ENCODE measurements at places on chromosomes 3 and 15.
A peak's percentile ranks its signal among the peaks of the same experiment; 100 is the strongest.

DNA sequence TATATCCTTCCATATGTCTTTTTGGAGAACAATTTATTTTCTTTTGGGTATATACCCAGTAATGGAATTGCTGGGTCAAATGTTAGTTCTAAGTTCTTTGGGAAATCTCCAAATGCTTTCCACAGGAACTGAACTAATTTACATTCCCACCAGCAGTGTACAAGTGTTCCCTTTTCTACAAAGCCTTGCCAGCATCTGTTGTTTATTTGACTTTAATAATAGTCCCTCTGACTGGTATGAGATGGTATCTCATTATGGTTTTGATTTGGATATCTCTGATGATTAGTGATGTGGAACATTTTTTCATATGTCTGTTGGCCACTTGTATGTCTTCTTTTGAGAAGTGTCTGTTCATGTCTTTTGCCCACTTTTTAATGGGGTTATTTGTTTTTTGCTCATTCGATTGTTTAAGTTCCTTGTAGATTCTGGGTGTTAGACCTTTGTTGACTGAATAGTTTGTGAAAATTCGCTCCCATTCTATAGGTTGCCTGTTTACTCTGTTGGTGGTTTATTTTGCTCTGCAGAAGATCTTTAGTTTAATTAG is 48.4 kb downstream of the TMEM45A start:
- DNase-seq, result no peak

- DNase-seq, result no peak
Observed at GRCh38 chr15:39414201-39414600, 166.7 kb upstream of the THBS1 start.

- DNase-seq, result no peak
Observed at GRCh38 chr3:128404276-128405068, 62.2 kb downstream of the DNAJB8 start.

DNA sequence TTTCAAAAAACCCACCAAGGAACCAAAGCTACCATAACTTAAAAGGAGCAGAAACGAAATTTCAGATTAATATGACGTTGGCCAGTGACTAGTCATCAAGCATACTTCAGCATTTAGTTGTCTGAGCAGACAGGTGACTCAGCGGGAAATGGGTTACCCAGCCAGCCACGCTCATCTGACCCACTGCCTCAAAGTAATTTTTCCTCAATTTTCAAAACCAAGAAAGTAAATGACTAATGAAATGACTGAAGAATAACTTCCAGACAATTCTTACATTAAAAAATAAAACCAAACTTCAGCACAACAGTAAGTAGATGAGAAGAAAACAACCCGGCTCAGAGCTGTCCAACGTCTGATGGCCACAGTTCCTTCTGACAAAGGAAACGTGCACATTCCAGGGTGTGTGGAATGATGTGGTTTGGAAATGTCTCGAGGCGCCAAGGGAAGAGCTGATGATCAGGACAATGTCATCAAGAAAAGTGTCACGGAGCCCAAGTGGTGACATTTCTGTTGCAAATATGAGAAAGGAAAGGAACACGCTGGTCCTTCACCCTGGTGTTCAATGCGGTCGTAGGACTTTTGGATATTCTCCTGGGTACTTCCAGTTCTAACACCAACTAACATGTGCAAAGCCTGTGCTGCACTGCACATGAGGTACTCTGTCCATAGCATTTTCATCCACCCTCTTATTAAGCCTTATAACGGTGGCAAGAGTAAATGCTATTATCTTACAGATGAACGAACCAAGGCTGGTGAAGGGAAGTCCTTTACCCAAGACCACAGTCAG is 79.1 kb downstream of the FOXP1 start:
- peak; percentile 60 for DNase-seq

DNA sequence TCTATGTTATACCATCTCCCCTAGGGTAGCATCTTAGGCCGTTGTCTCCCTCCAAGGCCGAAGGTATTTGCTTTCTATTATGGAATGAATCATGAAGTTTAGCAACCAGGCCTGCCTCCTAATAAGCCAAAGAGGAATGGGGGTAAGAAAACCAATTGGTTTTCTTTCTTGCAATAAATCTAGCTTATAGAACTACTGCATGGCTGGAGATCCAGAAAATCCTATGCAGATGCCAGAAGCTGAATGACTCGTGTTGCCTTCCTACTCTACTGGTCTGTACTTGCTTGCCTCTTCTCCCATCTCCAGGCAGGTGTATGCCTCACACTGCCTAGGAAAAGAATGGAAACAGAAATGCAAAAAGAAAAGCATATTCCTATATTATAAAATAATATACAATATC is 31.1 kb upstream of the IL16 start:
- no peak for DNase-seq

DNA sequence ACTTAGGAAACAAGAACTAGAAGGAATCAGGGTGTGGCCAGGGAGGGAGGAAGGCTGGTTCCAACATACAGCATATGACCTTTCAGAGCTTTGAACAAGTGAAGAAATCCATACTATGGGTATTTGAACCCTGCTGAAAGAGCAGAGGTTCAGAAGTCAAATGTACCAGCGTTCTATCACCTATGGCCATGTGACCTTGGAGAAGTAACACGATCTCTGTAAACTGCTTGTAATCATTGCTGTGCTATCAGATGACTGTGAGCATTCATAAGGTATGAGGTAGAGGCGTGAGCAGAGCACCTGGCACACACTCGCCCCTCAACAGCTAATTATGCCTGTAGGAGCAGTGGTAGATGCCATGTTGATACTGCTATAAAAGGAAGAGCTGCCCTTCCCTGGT is 55.2 kb downstream of the KLHL6 start:
- DNase-seq, result no peak

DNA sequence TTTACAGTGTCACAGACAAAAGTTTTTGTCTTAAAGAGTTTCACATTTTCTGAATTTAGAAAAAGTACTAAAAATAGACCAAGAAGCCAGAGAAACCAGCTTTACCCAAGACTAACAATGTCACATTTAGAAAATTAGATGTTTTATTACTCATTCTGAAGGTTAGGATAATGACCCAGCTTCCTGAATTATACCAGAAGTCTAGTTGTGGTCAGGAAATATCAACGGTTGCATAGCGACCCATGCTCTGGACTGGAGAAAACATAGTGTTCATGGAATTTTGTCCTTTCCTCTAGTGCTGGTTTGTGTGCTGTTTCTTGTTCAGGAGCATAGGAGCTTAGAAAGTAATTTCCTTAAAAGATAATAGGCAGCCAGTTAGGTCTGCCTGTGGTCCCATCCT is 59.0 kb downstream of the DPPA2 start:
- no peak for DNase-seq

- DNase-seq, result no peak
Observed at GRCh38 chr3:144583871-144584270, 612.2 kb downstream of the DIPK2A start.

- no peak for DNase-seq
Observed at GRCh38 chr15:33526532-33526931, 215.8 kb downstream of the RYR3 start.

DNA sequence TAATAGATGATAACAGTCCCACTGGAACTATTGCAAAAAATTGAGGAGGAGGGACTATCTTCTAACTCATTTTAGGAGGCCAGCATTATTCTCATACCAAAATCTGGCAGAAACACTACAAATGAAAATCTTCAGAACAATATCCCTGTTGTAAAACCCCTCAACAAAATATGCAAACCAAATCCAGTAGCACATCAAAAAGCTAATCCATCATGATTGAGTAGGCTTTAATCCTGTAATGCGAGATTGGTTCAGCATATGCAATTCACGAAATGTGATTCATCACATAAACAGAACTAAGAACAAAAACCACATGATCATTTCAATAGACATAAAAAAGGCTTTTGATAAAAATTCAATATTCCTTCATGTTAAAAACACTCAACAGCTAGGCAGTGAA is 23.9 kb upstream of the PLSCR2 start:
- DNase-seq, result no peak

DNA sequence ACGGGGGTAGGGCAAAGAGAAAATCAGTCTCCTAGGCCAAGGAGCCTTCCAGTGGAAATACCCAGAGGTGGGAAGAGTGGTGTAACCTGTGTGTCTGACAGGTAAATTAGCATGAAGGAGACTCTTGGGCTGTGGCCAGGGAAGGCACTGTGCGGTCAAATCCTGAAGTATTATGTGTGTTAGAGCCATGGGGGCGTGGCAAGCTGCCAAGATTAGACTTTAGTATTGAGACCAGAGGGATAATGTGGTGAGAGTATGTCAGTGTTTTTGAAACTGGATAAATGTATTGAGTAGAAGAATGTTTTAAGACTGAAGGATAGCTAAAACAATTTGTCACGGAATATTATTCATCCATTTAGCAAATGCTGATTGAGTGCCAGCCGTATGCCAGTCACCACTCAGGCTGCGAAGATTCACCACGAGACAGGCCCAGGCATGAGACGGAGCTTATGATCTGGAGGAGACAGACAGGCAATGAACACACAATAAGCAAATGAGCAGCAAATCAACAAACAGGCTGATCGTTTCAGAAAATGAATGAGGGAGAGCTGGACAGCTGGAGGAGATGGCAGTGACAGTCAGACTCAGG is 445.9 kb downstream of the MCTP2 start:
- DNase-seq, result no peak

DNA sequence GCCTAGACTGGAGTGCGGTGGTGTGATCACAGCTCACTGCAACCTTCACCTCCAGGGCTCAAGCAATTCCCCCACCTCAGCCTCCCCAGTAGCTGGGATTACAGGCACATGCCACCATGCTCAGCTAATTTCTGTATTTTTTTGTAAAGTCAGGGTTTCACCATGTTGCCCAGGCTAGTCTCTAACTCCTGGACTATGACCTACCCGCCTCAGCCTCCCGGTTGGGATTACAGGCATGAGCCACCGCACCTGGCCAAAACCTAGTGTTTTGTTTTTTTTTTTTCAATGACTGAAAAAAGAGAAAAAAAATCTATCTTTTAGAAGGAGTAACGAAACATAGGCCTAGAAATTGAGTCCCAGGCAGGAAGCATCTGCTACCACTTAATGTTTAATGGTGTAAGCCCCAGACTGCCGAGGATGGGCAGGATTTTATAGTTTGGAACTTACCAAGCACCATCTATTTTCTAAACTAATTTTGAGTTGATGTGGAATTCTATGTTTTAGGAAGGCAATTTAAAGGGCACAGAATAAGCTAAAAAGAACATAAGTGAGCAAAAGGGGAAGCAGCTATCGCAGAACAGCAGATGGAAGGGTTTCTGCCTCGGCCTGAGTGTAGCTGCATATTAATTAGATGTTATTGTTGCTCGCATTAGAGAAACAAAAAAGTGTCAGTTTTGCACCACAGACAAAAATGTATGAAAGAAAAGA is 24.2 kb upstream of the CA12 start:
- DNase-seq, result no peak

DNA sequence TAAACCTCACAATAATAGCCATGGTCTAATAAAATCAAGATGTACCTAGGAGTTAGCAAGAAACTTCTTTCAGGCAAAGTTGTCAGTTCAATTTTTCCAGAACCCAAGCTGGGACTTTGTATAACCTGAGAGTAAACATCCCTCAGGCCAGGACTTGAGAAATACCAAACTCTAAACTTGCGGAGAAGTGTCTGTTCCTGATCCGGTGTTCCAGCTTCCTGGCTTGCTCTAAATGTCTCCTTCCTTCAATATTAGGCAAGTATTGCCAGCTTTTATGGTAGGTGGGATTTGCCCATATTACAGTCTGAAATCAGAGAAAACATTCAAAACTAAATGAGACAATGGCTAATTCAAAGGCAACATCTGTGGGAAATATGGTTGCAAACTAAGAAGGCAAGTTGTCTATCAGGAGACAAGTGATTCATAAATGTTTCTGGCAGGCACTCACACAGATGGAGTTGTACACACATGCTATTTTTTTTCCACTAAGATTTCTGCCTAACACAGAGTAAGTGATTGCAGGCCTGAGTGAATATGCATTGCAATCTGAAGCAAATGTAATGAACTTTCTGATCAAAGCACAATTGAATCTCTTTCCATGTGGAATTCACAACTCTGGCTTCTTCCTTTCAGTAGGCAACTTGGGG is 88.3 kb upstream of the COL8A1 start:
- no peak for DNase-seq

GRCh38 chr15:49042165-49042564 is 4.1 kb downstream of the SECISBP2L start:
- DNase-seq, result no peak

DNA sequence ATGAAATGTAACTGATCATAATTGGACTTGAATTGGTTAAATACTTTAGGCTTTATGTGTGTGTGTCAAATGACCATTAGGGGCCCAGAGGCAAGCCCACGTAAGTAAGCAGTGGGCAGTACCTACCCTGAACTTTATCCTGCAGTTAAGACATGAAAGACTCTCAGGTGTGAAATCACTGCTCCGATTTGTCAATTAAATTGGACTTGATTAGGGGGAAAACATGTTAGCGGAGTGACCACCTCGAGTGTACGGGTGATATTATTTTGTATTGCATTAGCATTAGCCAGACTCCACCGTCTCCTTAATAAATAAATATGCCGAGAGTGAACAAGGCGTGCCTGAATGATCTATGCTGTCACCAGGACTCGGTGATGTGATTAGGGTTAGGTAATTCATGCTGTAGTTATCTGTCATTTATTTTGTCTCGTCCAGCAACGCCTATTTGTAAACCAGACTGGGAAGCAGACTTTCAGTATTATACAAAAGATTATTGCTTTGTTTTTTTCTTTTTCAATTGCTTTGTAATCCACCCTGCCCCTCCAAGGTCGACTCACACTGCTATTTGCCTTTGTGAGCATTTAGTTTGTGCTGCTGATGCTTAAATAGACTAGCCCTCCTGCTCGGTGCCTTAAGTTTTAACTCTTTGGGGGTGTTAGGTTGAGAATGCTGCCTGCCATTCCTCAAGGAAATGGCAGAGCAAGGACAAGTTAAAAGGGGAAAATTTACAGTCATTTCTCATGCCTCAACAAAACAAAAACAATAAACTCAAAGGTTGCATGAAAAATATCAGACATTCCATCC is 1.8 kb downstream of the RBMS3 start:
- DNase-seq, result no peak

GRCh38 chr3:18672561-18672960 is 247.4 kb upstream of the SATB1 start:
- no peak for DNase-seq

DNA sequence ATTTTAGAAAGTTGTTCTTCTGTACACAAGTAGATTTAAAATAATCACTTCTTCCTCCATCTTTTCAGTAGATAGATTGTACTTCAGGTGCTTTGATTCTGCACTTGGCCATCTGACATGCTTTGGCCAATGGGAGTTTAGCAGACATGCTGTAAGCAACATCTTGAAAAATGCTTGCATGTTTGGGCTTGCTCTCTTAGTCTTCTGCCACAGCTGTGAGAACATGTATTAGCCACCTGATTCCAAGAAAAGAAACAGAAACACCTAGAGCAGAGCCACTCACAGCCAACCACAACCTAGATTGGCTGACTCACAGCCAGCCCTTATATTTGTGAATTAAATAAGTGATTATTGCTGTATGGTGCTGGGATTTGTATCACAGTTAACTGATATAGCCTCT is 70.2 kb upstream of the GADL1 start:
- DNase-seq, result no peak

Data from activated CD4-positive, alpha-beta T cell treated with anti-CD3 and anti-CD28 coated beads for 4 hours (primary cell).